ENCODE measurements at places on chromosomes 1 and 21.

DNA sequence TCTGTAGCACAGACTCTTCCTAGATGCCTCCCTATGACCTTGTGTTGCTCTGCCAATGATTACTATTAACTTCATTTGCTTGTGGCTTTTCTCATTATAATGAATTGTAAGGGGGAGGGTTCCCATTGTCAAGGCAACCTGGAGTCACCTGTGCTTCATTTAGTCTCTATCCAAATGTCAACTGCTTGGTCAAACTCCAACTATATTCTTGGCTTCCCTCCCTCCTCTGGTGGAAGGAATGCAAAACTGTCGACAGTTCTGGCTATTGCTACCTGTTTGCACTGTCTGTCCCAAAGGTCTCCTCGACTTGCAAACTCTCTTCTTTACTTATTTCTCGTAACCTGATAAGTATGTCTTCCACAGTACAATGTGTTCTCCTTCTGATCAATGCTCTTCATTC is 100.3 kb downstream of the CACNA1E start:
- peak; percentile 20 for DNase-seq

GRCh38 chr1:89843273-89844130 is 22.7 kb downstream of the LRRC8D start:
- DNase-seq: peak; percentile 65

DNA sequence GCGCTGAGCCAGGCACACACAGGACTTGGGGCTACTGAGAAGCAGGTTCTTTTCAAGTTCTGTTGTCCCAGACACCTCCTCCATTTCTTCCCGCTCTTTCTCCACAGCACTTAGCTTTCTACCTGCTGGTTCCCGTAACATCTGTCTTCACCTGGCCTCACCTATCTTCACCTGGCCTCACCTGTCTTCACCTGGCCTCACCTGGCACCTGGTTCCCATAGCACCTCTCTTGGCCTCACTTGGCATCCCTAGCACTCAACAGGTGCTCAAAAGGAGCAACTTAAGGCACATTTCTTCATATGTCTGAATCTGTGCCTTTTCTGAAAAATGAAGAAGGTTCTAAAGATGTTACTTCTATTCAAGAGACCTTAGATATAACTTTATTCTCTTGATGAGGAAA is 10.4 kb downstream of the KCNK1 start:
- no peak for DNase-seq

GRCh38 chr1:10515301-10515975 is 40.7 kb downstream of the PEX14 start:
- no peak for DNase-seq

DNA sequence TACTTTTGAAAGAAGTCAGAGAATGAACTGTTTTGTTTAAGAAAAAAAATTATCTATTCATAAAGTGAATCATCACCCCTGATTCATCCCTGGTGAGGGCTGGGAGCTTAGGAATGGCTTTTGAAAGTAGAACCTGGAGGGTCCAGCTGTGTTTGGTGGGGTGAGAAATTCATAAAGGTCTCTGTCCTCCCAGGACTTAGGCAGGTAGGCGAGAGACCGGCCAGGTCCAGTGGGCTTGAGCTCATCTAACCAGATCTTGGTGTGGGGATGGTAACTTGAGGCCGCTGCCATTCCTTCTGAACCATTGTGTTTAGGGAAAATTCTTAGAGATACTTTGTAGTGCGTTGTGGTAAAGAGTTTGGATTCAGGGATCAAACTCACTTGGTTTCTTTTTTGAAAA is 156.8 kb upstream of the TNR start:
- no peak for DNase-seq

DNA sequence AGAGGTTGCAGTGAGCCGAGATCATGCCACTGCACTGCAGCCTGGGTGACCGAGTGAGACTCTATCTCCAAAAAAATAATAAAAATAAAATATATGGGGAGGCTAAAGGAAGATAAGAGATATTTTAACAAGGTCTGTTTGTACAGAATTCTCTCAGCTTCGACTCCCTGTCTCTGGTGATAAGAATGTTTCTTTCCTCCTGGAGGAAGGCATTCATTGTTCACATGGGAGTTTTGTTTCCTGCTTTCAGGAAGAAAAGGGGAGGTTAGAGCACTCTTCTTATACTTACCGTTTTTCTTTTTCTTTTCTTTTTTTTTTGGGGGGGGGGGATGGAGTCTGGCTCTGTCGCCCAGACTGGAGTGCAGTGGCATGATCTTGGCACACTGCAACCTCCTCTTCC is 2.0 kb upstream of the NAXE start:
- no peak for DNase-seq

DNA sequence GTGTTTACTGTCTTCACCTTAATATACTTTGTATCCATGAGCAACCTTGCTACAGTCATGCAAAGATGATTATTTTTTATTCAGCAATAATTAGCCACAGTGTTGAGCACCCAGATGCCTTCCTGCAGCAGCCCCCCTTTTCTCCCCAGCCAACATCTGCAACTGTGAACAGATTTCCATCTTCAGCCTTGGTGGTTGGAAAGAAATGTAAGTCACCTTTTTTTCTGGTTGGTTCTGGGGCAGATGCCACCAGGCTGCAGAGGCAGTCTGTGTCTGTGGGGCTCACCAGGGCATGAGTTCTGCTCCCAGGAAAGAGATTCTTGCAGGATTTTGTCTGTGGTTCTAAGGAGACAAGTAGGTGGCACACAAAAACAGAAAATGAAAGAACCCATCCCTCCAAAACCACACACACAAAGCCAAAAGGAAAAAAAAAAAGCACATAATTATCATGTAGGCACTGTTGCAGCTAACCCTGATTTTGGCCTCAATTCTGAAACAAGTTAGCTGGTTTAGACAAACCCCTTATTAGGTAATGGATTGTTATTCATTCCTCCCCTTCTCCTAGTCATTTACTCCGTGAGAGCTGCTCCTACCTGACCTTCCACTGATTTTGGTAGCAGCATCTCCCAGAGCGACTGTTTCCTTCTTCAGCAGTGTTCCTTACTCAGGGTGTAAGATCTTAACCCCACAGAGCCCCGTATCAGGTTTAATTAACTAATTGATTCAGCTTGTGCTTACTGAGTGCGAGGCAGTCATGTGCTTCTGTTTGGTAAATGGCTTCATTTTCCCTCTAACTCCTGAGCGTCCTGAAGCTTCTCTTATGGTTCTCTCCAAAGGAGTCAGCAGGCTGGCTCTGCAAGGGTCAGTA is 36.5 kb downstream of the GALNT2 start:
- no peak for DNase-seq

- DNase-seq: peak; percentile 43
Measured at GRCh38 chr21:26849428-26850115, 4.4 kb upstream of the ADAMTS1 start.

DNA sequence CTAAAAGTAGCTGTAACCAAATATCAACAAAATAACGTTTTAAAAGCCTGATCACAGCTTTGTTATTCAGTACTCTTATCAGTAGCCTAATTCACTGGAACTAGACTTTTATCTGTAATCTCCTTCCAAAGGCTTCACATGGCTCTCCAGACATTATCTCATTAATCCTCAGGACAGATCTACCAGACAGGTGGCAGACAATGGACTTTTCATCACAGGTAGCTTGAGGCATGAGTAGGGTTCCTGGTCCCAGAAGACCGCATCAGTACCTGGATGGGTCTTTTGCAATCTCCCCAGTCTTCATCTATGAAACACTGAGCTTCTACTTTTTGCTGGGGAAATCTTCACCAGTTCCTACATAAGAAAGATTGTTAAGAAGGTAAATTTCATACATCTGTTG is 132.2 kb upstream of the FOXD3 start:
- DNase-seq: no peak

- DNase-seq: peak; percentile 44
Measured at GRCh38 chr1:233364695-233365539, 37.4 kb downstream of the MAP3K21 start.

DNA sequence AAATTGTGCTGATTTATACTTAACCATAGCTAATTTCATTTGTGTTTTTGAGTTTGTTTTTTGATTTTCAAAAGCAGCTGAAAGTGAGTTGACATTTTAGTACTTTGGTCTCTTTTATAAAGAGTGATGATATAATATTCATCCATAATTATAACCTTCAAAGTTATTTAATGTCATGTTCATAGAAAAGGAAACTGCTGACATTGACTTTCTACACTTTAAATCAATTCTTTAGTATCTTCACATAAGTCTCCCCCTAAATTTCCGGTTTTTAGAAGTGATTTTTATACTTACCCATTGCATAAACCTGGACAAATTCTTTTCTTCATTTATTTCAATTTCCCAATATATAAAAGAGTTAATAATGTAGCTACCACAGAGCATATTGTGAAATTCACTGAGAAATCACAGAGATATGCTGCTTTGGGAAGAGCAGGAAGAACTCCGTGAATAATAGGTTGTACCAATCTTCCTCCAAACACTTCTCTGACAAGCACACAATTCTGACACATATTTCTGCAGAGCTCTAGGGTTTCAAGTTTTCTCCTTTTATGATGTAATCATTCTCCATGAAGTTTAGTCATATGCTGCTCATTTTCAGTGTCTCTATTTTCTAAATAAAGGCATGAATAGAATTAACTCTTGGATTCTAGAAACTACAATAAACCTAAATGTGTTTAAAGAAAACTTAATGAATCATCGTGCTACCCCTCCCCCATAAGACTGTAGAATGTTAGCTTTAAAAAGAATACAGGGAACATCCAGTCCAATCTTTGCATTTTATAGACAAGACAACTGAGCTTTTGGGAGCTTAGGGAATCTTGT is 25.6 kb upstream of the CDC42BPA start:
- no peak for DNase-seq

DNA sequence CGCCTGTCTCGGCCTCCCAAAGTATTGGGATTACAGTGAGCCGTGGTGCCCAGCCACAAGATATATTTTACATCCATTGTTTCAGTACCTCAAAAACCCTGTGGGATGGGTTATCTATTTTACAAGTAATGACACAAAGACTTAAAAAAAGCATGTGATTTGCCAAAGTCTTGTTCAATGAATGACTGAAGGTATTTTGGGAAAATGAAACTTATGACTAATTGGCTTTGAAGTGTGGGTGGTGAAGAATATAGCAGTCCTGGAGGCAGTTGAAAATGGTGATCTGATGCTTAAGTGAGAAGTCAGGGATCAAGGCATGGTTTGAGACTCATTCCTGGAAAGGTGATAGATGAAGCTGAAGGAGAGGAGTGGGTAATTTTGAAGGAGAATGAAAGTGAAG is 3.0 kb downstream of the SWT1 start:
- no peak for DNase-seq
